ENCODE measurements at places on chromosomes 2 and 18.

- no peak for DNase-seq
These were observed 10.5 kb downstream of the CTLA4 start for GRCh38 chr2:203878063-203878462.

DNA sequence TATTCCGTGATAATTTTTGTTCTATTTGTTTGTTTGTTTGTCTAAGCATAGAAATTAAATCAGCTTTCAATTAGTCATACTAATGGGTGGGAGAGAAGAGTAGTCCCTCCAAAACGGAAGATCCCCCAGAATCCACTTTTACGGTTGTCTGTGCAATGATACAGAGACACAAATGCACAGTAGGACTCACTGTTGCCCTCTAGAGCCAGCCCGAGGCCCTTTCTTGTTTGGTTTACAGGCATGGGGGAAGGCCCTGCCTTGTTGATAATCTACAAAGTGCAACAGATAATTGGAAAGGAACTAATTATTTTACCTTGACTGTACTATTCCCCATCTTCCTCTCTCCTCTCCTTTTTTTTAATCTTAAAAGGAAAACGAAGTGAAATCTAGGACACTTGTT is 121.1 kb downstream of the ACOXL start:
- DNase-seq: peak; percentile 52

GRCh38 chr2:10471955-10472354 is 23.8 kb upstream of the ODC1 start:
- DNase-seq: no peak

DNA sequence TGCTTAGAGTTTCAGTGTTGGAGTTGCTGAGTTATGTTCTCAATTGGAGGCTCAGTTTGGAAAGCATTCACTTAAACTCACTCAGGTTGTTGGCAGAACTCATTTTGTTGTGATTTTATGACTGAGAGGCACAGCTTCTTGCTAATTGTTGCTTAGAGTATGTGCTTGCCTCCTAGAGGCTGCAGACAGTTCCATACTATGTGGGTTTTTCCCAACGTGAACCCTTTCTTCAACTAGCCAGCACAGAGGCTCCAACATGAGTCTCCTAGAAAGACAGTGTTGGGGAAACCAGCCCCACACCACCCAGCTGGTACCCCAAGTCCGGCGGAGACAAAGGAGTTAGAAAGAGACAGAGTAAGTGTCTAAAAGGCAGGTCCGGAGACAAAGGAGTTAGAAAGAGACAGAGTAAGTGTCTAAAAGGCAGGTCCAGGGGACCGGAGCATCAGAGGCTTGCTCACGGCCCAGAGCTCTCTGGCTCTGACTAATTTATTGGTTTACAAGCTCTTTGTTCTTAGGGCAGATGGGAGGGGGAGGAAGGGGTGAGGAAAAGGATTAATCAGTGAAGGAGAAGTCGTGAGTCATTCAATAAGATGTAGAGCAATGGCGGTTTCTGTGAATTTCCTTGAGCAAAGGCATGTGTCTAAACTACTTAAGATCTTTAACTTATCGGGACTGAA is 999.7 kb upstream of the LRRTM1 start:
- DNase-seq: no peak

DNA sequence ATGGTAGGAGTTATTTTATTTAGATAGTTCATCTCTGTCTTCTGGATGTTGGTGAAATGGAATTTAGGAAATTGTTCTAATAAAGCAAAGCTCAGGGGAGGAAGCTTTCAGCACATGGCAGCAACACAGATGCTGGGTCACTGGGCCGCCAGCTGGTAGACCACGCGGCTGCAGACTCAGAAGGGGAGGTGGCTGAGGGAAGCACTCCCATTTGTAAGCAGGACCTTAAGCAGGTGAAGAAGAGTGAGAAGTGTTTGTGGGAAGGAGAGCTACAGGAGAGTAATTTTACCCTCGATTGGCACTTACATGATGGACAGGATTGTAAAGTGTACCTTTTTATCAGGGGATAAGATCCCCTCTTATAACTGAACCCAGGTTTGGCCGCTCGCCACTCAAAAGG is 24.4 kb downstream of the NMS start:
- DNase-seq: no peak

DNA sequence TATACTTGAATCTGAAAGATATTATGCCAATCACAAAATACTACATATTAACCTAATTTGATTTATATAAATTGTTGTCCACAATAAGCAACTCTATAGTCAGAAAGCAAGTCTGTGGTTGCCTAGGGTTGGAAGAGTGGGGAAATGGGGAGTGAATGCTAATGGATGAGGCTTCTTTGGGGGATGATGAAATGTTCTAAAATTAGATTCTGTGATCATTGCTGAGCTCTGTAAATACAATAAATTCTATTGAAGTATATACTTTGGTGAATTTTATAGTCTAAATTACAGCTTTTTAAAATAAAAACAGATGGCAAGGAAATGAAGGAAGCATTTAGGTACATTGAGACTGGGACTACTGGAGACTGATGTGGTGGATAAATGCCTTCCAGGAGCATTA is 275.5 kb downstream of the MBD2 start:
- DNase-seq: no peak

- no peak for DNase-seq
These were observed 3.0 kb downstream of the SLC1A4 start for GRCh38 chr2:64992218-64992617.

GRCh38 chr18:41721103-41721790 is 233.8 kb upstream of the PIK3C3 start:
- DNase-seq: no peak

GRCh38 chr18:48805826-48806535 is 144.8 kb downstream of the SMAD7 start:
- DNase-seq: no peak

DNA sequence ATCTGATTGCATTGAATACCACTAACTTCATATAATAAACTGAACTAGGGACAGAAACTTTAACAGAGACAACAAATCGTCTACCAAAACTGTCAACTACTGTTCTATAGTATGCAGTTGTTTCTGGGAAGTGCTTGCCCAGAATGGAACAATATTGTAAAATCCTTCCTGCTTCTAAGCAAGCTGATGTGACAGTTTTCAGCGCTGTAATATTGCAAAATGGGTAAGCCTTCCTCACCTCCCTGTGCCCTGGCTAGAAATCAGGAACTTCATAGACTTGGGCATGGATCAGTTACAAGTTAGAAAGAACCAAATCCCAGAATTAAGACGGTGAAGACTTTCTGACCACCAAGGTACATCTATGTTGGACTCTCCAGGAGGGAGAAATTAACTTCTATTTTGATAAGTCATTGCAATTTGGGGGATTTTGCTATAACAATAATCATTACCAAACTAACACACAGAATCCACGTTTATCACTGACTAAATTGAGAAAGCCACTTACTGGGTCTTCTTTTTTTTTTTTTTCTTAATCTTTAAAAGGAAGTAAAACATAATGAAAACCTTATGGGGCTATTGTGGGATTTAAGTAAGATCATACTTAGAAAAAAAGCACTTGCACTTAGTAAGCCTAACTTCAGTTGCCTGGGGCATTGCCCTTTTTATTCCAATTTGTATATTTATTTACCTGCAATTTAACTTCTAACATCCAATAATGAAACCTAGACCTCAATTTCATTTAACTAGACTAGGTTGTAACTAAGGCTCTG is 261.5 kb downstream of the TRIB2 start:
- DNase-seq: no peak

DNA sequence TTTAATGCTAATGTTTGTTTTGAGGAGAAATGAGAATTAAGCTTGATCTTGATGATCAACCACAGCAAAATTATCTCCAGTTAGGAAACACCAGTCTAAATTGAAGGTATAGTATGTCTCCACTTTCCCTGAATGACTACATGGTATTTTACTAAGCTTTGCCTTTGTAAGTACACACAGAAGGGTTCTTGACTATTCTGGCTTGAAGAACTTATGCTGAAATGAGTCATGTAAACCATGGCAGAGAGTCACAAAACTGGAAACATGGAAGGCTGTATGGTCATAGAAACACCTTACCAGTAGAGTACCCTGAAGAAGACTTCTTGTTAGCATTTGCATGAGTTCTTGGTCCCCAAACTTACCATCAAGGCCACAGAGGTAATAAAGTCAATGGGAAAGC is 250.5 kb downstream of the SLC8A1 start:
- no peak for DNase-seq

All from GM13976 (cell line).